CD4-positive, alpha-beta T cell treated with Interleukin-17A for 1 hour (primary cell): ENCODE measurements at places on chromosomes 3 and 15.

- no peak for DNase-seq
Measured at GRCh38 chr15:60853109-60853508, 374.2 kb upstream of the ICE2 start.

DNA sequence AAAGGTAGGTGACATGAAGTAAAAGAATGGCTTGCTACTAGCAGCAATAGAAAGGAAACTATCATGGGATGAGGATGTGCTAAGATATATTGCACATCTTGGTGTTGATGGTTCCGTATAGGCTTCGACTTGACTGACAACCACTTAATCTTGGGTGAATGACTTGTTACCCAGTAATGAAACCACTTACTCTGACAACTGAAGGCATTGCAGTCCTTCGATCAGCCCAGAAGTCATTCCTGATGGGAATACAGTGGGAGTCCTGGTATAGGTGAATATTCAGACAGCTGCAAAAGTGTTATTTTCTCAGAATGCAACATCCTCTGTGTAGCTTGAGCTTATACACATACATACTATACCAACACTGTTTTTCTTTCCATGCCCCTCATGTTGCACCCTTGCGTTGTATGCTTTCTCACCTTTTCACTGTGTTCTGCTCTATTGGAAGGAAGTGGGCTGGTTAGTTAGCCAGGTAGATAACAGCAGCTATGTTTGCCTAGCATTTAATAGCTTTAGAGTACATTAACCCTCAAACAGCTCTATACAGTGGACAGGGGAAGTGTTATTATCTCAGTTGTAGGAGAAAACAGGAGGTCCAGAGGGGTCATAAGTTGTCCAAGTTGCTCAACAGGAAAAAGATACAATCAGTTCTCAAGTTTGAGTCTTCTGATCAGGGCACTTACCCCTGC is 376.5 kb downstream of the MFSD1 start:
- DNase-seq: no peak

DNA sequence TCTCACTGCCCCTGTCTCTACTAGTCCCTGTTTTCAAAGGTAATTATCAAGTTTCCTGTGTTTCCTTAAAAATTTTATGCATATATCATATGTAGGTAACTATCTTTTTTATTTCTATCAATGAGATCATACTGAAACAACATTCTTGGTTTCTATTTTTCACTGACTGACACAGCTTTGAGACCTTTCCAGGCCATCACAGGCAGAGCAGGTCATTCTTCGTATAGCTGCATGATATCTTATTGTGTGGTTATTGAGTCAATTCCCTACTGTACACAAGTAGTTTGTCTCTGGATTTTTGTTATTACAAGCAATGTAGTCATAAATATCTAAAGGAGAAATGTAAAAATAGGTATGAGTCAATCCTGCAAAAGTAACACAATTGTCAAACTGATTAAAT is 169.6 kb downstream of the CFAP20DC start:
- DNase-seq: no peak

DNA sequence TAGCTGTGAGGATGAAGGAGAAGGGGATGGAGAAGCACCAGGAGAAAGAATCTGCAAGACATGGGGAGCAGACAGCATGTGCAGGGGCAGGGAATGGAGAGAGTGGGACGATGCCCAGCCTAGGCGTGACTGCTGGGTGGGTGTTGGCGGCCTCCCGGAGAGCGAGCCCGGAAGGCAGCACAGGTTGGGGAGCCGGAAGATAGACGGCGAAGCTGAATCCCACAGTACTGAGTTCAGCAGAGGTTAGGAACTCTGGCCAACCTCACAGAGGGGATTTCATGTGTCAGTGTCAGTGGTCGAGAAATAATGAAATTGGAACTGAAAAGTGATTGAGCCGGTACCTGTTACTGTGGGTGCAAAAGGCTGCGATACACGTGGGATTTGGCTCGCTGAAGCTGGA is 55.2 kb downstream of the PXYLP1 start:
- DNase-seq: no peak

DNA sequence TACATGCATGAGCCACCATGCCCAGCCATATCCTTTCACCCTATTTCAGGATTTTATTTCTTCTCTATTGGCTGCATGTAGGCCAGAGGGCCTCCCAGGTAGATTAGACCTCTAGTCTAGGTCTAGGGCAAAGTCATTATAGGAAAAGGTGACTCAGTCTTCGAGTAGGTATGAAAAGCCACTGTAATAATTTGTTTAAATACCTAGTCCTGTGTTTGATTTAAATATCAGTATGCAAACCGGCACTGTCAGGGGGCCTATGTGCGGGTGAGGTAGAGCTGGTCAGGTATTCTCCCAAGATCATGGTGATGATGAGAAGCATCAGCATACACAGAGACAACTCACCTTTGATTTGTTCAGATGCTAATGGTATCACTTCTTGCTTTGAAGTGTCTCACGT is 101.4 kb upstream of the UMPS start:
- DNase-seq: no peak

DNA sequence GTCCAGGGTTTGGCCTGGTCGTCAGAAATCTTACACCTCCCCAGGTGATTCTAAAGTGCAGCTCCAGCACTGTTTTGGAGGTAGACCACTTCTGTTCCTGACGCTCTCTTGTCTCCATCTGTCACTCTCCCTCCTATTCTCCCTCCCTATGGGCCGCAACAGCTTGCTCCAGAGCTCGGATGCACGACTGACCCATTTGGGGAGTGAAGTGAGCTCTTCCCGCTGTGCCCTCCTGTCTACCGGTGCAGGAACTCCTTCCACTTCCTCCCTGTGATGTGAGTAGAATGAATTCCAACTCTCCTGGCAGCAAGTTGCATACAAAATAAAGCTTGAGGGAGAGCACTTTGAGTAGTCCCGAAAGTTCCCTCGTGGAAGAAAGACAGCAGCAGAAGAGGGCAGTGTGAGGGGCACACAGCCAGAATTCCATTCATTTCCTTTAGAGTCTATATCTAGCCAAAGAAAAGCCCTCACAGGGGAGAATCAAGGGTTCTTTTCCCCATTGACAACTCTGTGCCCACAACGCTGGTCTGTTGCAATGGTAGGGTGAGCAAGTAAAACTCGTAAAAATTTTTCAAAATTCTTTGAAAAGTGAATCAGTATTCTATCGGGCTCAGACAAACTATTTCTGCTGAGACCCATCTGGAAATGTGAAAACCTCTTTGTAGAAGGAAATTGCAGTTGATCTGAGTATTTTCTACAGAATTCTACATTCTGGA is 39.9 kb upstream of the BDH1 start:
- no peak for DNase-seq

GRCh38 chr3:119538772-119539171 is 20.6 kb downstream of the CD80 start:
- no peak for DNase-seq

DNA sequence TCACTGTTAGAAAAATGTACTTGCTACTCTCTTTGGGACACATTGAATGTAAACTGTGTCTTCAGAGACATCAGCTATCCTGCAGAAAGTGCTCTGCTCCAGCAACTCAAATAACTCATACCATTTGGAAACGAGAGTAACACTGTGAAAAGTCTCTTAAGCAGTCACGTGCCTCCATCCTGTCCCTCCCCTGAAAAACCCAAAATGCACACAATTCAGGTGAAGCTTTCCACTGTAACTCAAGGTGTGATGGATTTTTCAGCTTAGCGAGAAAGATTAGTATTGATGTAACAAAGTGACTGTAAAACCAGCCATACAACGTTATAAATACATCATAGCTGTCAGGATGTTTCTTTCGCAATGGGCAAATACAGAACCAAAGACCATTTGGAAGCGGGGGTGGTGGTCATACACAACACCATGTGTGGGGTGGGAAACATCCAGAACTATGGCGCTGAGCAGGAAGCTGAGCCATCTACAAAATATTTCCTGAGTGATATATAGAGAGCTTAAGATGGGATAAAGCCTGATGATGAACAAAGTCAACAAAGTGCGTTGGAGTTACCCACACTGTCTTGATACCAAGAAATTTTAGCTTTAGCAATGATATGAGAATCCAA is 332.3 kb downstream of the FOXP1 start:
- no peak for DNase-seq

DNA sequence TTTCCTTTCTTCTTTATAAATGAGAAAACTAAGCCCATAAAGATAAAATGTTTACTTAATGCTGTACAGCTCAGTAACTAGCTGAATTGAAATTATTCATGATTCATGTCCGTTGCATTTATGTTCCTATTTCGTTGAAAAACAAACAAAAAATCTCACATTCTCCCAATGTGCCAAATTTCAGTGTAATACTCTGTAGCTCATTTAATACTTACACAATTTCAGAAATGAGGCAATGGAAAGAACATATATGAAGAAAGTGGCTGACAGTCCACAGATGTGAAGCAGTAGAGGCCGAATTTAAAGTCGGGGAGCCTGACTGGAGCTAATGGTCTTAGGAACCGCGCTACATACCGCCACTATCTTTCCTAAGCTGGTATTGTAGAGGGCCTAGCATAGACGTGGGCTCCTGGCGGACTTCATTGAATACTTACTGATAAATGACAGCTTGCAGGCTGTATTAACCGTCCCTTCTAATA is 651 bp downstream of the PLSCR2 start:
- DNase-seq: no peak

DNA sequence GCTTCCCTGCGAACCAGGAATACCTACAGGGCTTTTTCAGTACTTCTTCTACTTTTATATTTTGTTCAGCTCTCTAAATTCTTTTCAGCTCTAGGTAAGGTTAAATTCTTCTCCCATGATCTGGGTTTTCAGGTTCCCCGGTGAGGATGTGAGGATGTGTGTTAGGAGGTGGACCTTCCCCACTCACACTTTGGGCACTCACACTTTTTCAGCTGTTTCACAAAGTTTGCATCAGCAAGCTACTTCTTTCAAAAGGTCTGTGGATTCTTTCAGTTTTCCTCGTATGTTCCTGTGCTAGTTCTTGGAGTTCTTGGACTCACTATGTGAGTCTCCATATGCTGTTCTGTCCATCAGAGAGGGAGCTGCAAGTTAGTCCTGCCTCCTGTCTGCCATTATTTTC is 13.9 kb upstream of the OR5K2 start:
- DNase-seq: no peak

DNA sequence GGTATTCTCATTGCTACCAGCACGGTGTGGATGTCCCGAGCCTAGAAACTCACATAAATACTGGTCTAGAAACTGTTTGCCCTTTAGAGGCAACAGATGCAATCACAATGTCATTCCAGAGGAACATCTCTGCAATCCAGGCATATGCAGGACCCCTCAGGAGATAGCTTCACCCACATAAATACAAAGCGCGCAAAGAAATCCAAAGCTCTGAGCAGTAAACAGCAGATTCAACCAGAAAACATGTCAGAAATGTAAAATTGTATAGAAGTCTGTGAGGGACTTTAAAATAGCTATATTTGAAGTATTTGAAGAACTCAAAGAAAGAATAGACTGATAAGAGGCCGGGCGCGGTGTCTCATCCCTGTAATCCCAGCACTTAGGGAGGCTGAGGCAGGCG is 291.7 kb downstream of the FAM43A start:
- no peak for DNase-seq

DNA sequence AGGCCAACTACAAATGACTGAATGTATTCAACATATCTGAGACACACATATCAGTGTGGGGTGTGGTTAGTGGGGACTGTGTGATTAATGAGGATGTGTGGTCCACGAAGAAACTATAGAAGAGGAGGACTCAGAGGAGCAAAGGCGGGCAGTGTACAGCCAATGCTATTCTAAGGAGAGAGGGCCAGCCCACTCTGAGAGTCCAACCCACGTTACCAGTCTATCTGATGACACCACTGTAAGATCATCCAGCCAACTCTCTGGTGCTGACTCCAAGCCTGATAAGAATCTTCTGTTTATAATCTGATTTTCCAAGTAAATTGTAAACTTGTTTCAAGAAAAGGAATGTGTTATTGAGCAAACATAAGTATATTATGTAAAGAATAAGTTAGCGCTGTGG is 47.2 kb downstream of the MCF2L2 start:
- no peak for DNase-seq

DNA sequence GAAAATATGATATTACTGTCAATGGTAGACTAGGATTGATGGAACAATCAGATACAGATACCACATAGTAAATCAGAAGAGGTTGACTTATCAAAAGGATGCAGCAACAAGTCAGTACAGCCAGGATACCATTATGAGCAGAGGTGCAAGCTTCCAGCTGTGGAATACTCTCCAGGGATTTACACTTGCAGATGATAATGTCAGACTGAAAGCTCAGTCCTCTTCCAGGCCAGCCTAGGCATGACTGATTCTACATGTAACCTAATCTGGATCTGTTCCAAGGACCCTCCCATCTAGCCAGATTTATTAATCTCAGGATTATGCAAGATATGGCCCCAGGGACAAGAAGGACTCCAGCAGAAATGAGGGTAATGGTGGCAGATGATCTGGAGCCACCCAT is 8.2 kb downstream of the FILIP1L start:
- no peak for DNase-seq

DNA sequence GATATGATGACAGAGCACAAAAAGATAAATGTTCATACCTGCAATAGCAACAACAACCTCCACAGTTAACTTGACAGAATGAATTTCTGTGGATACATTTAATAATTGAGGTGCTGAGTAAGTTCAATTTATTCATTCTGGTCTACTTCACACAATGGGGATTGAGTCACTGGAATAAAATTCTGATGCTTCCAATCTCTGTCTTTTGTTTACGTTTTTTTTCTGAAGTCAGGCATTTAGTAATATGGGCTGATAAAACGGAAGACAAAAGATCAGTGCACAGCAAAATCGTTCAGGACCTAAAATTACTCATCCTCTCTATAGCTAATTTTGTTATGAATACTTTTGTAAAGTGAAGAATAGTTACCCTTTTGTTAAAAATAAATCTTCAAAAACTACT is 565.9 kb upstream of the CCDC54 start:
- DNase-seq: no peak

- no peak for DNase-seq
Measured at GRCh38 chr3:44996556-44996969, 20.5 kb downstream of the EXOSC7 start.

- no peak for DNase-seq
Measured at GRCh38 chr3:8651418-8652323, 7.1 kb upstream of the SSUH2 start.

GRCh38 chr3:129855170-129855831 is 38.2 kb downstream of the TMCC1 start:
- no peak for DNase-seq

GRCh38 chr3:18546632-18547031 is 121.5 kb upstream of the SATB1 start:
- no peak for DNase-seq

- DNase-seq: no peak
Measured at GRCh38 chr3:188488801-188489200, 334.8 kb downstream of the LPP start.

- DNase-seq: no peak
Measured at GRCh38 chr3:72214066-72214951, 429.4 kb upstream of the PROK2 start.

- DNase-seq: no peak
Measured at GRCh38 chr3:12961007-12961696, 112.1 kb downstream of the IQSEC1 start.

DNA sequence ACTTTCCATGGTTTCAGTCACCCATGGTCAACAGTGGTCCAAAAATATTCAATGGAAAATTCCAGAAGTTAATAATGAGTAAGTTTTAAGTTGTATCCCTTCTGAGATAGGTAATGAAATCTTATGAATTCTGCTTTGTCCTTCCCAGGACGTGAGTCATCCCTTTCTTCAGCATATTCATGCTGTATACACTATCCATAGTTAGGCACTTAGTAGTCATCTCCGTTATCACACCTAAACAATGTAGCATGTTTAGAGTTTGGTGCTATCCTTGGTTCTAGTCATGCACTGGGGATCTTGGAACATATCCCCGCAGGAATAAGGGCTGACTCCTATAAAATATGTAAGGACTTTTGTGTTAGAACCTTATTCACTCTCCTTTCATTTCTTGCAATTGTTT is 153.2 kb downstream of the UNC13C start:
- DNase-seq: no peak

- peak; percentile 74 for DNase-seq
Measured at GRCh38 chr3:32414522-32415202, 23.0 kb downstream of the CMTM7 start.
